ENCODE measurements at places on chromosomes 4 and X.

DNA sequence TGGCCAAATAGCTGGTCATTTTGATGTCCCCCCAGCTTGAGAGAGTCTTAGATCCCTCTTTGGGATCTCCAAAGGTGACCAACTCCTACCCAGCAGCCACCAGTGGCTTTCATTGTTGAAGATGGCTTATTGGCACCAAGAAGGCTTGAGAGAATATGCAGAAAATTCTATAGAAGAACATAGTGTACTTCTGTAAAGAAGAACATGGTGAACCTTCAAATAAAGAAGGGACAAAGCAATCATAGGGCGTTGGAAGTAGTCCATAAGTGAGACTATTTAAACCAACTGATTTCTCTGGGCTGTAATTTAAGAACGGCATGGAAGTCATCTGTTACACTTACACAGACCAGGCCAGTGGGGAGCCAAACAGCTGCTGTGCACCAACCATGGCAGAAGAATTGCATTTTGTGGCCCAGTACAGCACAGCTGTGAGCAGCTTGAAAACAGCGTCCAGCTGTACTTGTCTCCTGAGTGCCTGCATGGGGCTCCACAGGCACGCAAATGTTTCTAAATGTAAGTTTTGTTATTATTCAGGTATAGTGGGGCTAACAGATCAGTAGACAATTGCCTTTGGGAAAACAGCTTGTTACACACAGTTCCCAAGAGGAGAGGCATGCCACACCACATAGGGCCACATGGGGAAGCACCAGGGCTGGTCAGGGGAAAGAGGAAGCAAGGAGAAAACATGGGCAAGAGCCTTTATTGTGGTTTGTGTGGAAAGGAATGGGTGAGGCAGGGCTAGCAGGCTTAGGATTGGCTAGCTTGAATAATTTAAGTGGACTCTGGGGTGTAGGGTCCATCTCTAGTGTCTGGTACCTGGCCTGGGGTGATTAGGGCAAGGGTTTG, 125.0 kb downstream of the ARHGAP6 start:
- peak; percentile 36 for DNase-seq

DNA sequence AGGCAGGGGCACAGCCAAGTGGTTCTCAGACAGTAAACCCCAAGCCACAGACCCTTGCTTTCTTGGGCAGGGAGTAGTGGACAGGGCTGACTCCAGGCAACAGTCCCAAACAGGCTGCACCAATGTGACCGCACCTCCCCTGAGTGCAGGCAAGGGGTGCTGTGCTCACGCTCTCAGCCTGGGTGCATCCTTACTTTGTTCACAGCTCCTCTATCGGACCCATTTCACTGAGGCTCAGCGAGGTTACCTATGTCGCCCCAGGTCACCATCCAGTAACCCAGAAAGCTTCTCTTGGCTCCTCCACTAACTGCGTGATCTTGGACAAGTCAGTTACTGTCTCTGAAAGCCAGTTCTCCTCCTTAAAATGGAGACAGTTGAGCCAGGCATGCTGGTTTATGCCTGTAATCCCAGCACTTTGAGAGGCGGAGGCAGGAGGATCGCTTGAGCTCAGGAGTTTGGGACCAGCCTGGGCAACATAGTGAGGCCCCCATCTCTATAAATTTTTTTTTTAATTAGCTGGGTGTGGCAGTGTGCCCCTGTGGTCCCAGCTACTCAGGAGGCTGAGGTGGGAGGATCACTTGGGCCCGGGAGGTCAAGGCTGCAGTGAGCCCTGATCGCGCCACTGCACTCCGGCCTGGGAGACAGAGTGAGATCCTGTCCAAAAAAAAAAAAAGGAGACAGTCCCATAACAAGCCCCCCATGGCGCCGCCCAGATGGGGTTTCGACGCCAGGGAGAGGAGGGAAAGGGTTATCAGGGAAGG, 823 bp upstream of the MAN2B2 start:
- peak; percentile 23 for DNase-seq

DNA sequence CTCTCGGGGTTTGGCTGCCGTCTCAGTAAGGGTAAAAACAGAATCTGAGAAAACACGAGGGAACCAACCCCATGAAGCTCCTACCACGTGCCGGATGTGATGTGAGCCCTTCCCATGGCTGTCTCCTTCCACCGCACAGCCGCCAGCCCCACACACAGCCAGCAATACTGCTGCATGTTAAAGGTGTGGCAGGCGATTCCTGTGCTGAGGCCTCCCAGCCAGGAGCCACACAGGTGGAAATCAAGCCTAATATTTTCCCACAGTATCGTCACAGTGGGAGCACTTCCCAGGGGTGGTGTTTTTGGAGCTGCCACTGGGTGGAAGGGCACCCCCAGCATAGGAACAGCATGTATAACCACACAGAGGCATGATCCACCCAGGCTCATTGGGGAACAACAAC, 77.5 kb downstream of the SLC2A9 start:
- no peak for DNase-seq

- DNase-seq: no peak
Measured at GRCh38 chrX:109795682-109796081, 62.6 kb upstream of the ACSL4 start.

- no peak for DNase-seq
Measured at GRCh38 chr4:184200296-184200695, 17.4 kb downstream of the ENPP6 start.

DNA sequence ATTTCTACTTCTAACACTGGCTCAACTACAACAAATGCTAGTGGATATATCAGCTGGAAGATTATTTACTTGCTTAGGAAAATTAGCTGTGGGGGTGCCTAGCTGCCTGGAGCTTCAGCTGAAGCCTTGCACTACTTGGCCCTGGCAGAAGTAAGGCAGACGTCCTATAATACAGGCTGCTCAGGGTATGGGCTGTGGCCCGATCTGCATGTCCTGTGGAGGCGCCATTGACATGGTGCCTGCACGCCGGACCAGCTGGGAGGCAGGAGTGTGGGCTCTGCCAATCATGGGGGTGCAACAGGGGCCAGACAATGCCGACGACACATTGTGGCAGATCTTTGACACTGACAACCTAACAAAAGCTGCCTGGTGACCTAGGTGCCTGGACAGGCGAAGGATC, 31.6 kb upstream of the UCP1 start:
- no peak for DNase-seq

- DNase-seq: no peak
Measured at GRCh38 chr4:15147714-15148113, 145.4 kb downstream of the CPEB2 start.

DNA sequence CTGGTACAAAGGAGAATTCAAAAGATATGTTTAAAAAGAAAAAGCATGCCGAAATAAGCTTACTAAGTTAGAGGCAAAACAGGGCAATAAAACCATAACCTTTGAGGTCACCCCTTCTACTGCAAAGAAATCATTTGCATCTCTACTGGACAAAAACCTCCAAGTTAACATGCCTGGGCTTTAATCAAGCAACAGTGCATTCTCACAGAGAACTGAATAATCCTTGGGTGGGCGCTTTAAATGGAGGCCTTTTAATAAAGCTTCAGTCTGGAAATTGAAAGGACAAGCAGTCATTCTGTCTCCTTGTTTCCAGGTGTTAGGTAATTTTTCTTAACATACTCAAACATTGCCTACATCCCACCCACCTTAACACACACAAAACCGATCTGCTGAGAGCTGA, 34.6 kb upstream of the SMS start:
- no peak for DNase-seq

DNA sequence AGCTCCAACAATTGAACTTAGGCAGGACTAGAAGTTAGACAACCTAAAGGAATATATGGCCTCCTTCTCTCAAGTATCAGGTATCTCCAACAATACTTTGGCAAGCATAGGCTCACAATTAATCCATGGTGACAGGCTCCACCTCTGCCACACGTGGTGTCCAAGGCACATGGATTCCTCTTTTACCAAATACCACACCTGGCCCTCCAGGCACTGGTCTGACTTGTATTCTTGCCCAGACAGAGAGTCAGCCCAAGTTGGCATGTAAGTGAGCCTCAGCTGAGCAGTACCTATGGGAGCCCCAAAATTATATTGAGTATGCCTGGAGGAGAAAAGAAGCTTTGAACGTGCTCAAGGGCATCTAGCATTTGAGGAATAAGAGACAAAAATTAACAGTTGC, 19.6 kb downstream of the SRPX2 start:
- no peak for DNase-seq

GRCh38 chrX:42934020-42934726, 156.2 kb upstream of the PPP1R2C start:
- peak; percentile 75 for DNase-seq

GRCh38 chr4:103075894-103076746, 441 bp downstream of the SLC9B2 start:
- DNase-seq: peak; percentile 65

DNA sequence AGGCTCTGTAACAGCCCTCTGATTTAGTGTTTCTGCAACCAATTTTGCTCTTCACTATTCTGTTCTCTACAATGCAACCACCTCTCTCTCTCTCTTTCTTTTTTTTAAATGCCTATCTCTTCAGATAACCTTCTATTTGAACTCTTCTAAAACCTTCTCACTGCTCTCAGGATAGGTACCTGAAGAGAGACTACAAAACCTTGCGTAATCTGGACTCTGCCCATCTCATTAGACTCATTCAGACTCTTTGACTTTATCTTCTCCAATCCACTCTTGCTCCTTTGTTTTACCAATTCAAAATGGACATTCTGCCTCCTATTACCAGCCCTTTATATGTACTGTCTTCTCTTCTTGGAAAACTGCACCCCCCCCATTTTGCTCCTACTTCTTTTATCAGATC, 291.6 kb downstream of the CAMK2D start:
- no peak for DNase-seq

GRCh38 chr4:76485450-76485849, 50.4 kb downstream of the SHROOM3 start:
- no peak for DNase-seq

GRCh38 chr4:114229706-114230105, 250.3 kb upstream of the ARSJ start:
- DNase-seq: no peak

DNA sequence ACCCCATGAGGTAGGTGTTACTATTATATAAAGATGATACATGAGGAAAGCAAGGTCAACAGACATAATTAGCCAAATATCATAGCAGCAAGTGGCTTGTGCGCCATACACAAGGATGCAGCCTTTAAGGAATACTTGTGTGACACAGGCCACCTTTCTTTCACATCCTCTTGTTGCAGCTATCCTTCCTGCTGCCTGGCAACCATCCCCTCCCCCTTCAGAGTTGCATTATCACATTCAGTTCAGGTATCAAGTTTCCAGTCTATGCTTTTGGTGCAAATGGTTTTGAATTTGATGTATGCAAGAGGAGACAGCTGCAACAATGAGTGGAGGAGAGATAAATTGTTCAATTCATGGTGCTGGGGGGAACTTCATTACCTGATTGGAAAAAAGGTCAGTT, 6.4 kb downstream of the ZCCHC18 start:
- no peak for DNase-seq

DNA sequence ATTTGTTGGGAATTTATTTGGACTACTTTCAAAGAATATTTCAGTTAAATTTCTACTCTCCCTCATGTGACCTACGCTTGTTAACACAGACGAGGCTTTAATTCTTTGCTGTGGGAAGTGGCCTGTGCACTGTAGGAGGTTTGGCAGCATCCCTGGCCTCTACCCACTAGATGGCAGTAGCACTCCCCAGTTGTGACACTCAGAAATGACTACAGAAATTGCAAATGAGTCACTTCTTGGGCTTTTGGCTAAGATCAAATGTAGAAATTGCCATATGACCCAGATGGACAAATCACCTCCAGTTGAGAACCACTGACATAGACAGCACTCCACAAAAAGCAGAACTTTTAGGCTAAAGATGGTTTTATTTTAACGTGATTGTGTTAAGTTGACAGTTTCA, 22.1 kb downstream of the PIR start:
- no peak for DNase-seq

DNA sequence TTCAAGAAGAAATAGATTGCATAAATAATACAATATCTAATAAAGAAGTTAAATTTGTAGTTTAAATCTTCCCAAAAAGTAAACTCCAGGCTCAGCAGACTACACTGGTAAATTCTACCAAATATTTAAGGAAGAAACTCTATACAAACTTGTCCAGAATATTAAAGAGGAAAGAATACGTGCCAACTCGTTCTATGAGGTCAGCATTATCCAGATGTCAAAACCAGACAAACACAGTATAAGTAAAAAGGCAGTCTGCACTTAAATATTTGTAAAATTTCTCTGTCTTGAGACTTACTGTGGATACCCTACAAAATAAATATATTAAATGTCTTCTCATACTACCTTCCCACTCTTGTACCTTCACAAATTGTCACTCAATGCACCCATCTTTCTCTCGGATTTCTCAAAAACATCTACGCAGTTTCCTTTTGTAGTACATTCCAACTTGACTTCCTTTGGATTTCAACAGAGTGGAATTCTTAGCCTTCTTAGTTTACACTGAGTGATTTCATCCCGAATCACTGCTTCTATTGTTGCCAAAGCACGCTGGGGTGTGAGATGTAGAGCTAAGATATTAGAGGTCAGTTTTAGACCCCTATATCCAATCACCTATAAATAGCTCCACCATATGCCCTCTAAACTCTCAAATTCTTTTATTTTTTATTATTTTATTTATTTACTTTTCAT, 71.6 kb upstream of the MAB21L2 start:
- no peak for DNase-seq

DNA sequence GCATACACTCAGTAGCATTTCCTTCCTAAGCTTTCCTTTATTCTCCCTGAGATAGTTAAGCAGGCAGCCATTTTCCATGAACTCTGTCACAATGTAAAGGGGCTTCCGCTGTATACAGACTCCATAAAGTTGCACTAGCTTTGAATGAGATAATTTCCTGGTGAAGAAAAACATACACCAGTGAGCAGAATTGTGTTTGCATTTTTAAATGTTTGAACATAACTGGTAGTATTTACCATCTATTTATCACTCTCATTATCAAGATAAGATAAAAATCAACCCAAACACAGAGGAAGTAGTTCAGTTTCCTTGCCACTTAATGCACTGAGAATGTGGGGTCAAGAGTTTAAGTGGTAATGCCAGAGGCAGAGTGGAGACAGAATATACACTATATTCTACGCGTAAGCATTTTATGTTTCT, 54.1 kb downstream of the TXK start:
- DNase-seq: no peak

GRCh38 chr4:47154816-47155370, 123.5 kb downstream of the GABRB1 start:
- DNase-seq: no peak

DNA sequence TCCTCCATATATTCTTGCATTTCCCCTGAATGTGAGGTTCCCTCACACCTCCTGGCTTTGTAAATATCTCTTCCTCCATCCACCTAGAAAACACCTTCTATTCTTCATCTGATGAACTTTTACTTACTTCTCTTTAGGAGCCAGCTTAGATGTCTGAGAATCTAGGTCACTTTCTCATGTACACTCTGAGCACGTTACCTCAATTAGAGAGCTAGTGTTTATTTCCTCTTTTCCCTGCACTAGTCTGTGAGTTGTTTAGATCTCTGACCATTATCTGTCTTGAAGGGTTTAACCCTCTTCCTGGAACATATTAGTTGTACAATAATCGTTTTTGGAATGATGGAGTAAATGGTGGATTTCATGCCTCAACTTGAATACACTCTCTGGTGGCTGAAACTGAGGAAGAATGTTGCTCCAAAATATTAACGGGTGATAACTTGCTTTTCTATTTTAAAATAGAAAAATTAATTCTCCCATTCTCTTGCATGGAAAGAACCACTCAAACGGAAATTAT, 8.5 kb upstream of the NEIL3 start:
- peak; percentile 32 for DNase-seq
